Neural progenitor cell (in vitro differentiated cells): ENCODE measurements at places on chromosomes 5 and 9. TPM values are rescaled to one million over a fixed set of nuclear protein-coding genes. Genes with fewer than 3 reads are reported as not detected.

Gene CNTNAP3B
- 16.0 and 22.8 TPM in 2 replicates for total RNA-seq

Gene SMIM33
- total RNA-seq = not detected in 2 replicates

DNA sequence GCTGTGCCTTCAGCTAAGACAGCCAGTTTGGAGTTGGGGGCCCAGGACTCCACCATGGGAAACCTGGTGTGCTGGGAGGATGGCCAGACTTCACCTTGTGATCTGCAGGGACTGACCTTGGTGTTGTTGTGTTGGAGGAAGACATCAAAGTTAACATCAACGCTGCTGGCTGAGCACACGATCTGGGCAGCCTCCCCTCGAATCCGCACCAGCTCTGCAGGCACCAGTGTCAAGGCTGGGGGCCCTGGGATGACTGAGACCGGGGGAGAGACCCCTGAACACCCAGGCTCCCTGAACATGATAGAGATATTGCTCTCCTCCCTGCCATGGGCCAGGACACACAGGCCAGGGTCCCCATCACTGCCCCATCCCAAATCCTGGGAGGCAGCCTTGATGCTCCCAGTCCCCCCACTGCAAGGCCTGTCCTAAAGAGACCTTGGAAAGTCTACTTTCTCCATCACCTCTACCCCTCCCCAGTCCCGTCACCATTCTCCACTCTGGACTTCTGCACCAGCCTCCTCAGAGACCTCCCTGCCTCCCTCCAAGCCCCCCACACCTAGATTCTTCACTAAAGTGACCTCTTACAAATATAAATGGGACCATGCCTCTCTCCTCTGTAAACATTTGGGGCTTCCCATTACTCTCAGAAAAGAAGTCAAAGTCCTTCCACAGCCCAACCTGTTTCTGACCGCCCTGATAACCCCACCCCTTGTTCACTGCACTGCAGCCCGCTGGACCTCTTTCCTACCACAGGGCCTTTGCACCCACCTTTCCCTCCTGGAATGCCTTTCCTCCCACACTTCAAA, 8.2 kb downstream of the CSF1R start:
- H3K36me3 ChIP-seq = no peaks in the 10 kb centered on the region
- H3K4me3 ChIP-seq = no peak overlapping the region
- H3K27me3 ChIP-seq = no peaks in the 10 kb centered on the region
- H3K4me1 ChIP-seq = peaks cover 15% of the 10 kb centered on the region
- no peak for DNase-seq

DNA sequence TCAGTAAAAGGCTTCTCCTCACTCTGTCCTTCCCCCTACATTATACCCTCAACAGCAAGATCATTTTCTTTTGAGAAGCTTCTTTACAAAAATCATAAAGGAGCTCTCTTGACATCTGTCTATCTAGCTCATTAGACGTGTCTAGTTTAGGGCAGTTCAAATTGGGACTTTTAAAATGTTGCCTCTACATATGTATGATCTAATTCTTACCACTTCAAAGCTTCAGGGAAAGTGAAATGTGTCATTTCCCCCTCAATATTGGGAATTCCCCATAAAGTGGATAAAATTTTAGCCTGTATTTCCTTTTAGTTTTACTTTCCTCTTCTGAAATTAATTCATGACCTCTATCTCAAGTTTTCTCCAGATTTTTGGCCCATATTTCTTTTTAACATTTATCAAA, 323.7 kb downstream of the ARRDC3 start:
- H3K4me1 ChIP-seq = peaks cover under 1% of the 10 kb centered on the region
- H3K36me3 ChIP-seq = no peaks in the 10 kb centered on the region
- DNase-seq = no peak
- no peak overlapping the region for H3K27ac ChIP-seq
- H3K4me3 ChIP-seq = no peak overlapping the region
- H3K27me3 ChIP-seq = no peaks in the 10 kb centered on the region

DNA sequence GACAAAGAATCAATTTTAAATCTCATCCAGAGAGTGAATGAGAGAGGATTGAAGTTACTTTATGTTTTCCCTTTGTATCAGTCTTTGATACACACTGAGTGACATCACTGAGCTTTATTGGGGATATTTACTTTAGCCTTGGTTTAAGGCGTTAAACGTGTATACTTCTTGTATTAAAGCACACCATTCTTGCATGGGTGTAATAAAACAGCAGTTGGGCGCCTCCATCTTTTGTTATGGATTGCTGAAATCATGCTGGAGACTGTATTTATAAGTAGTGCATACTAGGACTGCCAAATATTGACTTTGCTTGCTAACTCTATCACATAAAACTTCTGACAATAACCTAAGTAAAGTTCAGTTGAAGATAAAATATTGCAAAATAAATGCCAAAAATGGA, 1755.8 kb upstream of the WWC1 start:
- H3K4me1 ChIP-seq = peaks cover 14% of the 10 kb centered on the region
- no peaks in the 10 kb centered on the region for H3K36me3 ChIP-seq
- no peaks in the 10 kb centered on the region for H3K27me3 ChIP-seq
- no peak overlapping the region for H3K27ac ChIP-seq

DNA sequence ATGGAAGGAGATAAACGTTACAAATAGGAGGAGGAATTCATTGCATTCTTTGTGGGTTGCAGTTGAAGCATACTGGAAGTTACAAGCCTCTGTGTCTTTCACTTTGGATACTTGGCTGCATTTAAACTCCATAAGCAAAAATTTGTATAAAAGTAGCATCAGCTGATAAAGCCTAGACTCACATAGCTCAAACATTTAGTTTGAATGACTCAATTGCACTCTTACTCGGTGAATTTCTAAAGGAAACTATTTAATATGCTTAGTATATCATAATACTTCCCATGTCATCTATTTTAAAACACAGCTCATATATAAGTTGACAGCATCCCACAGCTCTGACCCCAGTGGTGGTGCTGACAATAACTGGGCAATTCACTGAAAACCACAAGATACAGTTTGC, 596.6 kb upstream of the ZNF608 start:
- peaks cover 12% of the 10 kb centered on the region for H3K4me1 ChIP-seq
- peaks cover 7% of the 10 kb centered on the region for H3K27me3 ChIP-seq
- H3K4me3 ChIP-seq = no peak overlapping the region
- no peaks in the 10 kb centered on the region for H3K36me3 ChIP-seq

GRCh38 chr5:81906086-81906485, 65.7 kb upstream of the ATG10 start:
- H3K4me3 ChIP-seq = no peak overlapping the region
- H3K36me3 ChIP-seq = no peaks in the 10 kb centered on the region
- no peaks in the 10 kb centered on the region for H3K4me1 ChIP-seq
- H3K27ac ChIP-seq = no peak overlapping the region

Gene GABRP
- 0.03 TPM in 1 of 2 replicates, not detected in the other for total RNA-seq

DNA sequence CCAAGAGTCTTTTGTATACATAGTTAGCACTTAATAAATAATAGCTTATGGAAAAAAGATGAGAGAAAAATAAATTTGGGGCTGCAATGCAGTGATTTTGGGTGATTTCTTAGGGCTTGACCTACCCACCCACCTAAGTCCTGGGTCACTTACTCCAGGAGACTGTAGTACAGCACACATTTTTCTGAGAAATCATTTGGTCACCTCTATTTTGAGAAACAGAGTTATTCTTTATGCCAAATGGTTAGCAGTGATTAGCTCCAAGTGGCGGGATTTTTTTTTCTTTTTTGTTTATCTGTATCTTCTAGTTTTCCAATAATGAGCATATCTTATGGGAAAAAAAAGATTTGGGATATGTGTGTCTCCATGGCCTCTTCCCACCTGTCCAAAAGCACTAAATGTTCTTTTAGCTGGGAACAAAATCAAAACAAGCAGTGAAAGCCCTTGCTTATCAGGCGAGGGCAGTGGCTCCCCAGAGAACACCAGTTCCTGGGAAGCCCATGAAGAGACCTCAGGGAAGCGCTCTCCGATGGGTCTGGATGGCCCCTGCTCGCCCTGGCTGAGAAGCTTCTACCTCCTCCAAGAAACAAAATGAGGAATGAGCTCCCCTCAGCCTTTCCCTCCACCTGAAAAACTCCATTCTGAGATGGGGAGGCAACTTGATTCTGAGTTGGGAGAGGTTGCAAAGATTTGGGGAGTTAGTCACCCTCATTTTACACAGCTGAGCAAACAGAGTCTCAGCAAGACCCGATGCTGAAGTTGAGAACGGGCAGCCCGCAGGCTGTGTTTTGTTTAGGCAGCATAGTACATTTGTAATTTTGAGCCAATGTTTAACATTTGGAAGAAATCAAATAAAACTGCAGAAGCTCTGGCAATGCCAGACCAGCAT, 69.9 kb downstream of the CYFIP2 start:
- no peak overlapping the region for H3K4me3 ChIP-seq
- H3K36me3 ChIP-seq = peaks cover 3% of the 10 kb centered on the region
- no peak for DNase-seq
- H3K4me1 ChIP-seq = no peaks in the 10 kb centered on the region

Gene HTR1A
- 0.22 TPM in 1 of 2 replicates, not detected in the other for total RNA-seq

Gene SLC27A4
- 4.4 and 8.6 TPM in 2 replicates for total RNA-seq

DNA sequence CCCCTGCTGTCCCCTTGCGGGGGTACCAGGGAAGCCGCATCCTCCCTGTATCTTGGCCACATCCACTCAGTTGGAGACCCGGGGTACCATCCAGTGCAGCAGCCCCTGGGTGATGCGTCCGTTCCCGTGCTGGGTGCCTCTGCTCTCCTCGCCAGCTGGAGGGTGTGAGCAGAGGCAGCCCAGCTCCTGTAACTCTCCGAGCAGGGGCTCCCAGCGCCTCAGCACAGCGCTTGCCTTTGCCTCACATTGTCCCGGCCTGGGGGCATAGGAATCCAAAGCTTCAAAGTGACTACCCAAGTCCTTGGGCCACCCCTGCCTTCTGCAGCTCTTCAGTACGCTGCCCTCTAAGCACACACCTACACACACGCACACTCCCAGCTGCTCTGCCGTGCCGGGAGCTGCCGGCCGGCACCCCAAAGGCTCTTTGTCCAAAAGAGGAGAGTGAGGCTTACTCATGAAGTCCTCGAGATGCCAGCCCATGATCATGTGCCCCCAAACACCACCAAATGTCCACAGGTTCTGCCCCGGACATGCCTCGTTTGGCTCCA, 733 bp downstream of the ANGPTL2 start:
- peaks cover 30% of the 10 kb centered on the region for H3K4me1 ChIP-seq
- peak overlapping the region; percentile 65 for H3K4me3 ChIP-seq
- H3K27ac ChIP-seq = peak overlapping the region; percentile 74

Gene GABBR2
- 0.03 TPM in 1 of 2 replicates, not detected in the other for total RNA-seq

GRCh38 chr5:93330506-93330905, 250.5 kb downstream of the NR2F1-AS1 start:
- no peak overlapping the region for H3K27ac ChIP-seq
- H3K4me3 ChIP-seq = no peak overlapping the region
- H3K4me1 ChIP-seq = peaks cover 8% of the 10 kb centered on the region
- H3K27me3 ChIP-seq = no peaks in the 10 kb centered on the region
- no peak for DNase-seq

Gene HEMGN
- total RNA-seq = not detected in 2 replicates

DNA sequence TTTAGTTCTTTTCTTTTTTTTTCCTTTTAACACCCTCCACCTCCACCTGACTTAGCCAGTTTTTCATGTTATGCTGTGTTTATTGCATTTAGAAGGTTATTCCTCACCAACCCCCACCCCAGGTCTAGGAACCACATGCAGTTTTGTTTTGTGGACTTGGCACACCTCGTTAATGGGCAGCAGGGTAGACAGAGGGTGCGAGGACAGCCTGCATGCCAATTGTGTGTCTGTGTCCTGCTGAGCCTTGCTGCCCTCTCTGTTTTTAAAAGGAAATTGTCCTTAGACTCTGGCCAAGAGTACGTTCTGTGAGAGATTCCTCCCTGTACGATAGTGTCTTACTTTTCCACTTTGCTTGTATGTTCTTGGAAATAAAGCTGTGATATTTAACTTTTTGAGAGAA, 13.9 kb downstream of the PIK3R1 start:
- H3K4me3 ChIP-seq = no peak overlapping the region
- H3K36me3 ChIP-seq = no peaks in the 10 kb centered on the region
- no peak for DNase-seq
- H3K4me1 ChIP-seq = peaks cover 5% of the 10 kb centered on the region
- no peak overlapping the region for H3K27ac ChIP-seq

- no peaks in the 10 kb centered on the region for H3K36me3 ChIP-seq
- H3K27ac ChIP-seq = no peak within 1 kb of the TSS
- peak within 1 kb of the TSS; percentile 74 for H3K4me3 ChIP-seq
- DNase-seq = peak; percentile 69
- peaks cover 59% of the 10 kb centered on the region for H3K27me3 ChIP-seq
Observed at GRCh38 chr9:119368681-119369581, at the start of gene BRINP1. TSS of gene BRINP1 (minus strand) at chr9:119369435. CDS start at chr9:119313355, 56,080 bp downstream.

Gene GALNT12
- total RNA-seq = 28.8 and 46.5 TPM in 2 replicates

Gene PCDHGB6
- 13.2 and 22.1 TPM in 2 replicates for total RNA-seq

DNA sequence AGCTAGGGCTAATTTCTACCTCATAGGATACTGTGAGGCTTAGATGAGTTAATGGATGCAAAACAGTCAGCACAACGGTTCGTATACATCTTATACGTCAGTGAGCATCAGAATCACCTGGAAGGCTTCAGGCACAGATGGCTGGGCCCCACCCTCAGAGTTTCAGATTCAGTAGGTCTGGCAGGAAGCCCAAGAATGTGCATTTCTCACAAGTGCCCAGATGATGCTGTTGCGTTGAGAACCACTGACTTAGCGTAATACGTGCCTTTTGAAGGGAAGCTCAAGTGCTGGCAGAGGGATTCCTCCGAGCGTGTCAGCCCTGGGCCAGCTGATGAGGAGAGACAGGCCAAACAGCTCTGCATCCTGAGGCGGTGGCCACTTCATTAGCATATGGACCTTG, 117.1 kb upstream of the WWC1 start:
- no peak overlapping the region for H3K27ac ChIP-seq
- H3K27me3 ChIP-seq = no peaks in the 10 kb centered on the region

Gene ENTPD2
- not detected in 2 replicates for total RNA-seq

- H3K4me3 ChIP-seq = no peak overlapping the region
- H3K27ac ChIP-seq = no peak overlapping the region
- DNase-seq = peak; percentile 29
- H3K36me3 ChIP-seq = no peaks in the 10 kb centered on the region
Observed at GRCh38 chr5:93589829-93590215, 6.8 kb downstream of the NR2F1 start.

DNA sequence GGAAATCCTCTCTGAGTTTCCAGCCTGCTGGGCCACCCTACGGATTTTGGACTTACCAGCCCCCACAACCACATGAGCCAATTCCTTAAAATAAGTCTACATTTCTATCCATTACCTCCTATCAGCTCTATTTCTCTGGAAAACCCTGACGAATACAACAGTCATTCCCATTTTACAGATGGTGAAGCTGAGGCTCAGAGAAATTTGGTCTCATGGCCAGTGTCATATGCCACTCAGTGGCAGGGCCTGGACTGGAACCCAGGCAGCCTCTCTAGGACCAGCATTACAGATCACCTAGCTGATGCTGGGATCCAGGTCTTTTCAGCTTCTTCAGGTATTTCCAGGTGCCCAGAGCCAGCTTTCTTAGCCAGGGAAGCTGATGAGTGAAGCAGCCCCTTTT, 45.0 kb upstream of the SH3PXD2B start:
- DNase-seq = no peak
- no peaks in the 10 kb centered on the region for H3K27me3 ChIP-seq
- H3K4me1 ChIP-seq = no peaks in the 10 kb centered on the region
- no peaks in the 10 kb centered on the region for H3K36me3 ChIP-seq

GRCh38 chr5:127031147-127031862, 947 bp upstream of the MARCHF3 start:
- H3K4me3 ChIP-seq = peak overlapping the region; percentile 68
- peak; percentile 57 for DNase-seq
- peaks cover 48% of the 10 kb centered on the region for H3K27me3 ChIP-seq

- no peak overlapping the region for H3K4me3 ChIP-seq
- H3K27me3 ChIP-seq = no peaks in the 10 kb centered on the region
- DNase-seq = no peak
- H3K36me3 ChIP-seq = peaks cover 35% of the 10 kb centered on the region
- peak overlapping the region; percentile 3 for H3K27ac ChIP-seq
- no peaks in the 10 kb centered on the region for H3K4me1 ChIP-seq
Observed at GRCh38 chr9:19057033-19057432, 7.8 kb downstream of the RRAGA start.

- no peak overlapping the region for H3K27ac ChIP-seq
- H3K4me1 ChIP-seq = no peaks in the 10 kb centered on the region
- H3K36me3 ChIP-seq = no peaks in the 10 kb centered on the region
- H3K4me3 ChIP-seq = no peak overlapping the region
- H3K27me3 ChIP-seq = no peaks in the 10 kb centered on the region
- no peak for DNase-seq
Observed at GRCh38 chr5:121182788-121183490, 668.7 kb upstream of the FTMT start.
